ENCODE measurements at places on chromosomes 1 and 21.

DNA sequence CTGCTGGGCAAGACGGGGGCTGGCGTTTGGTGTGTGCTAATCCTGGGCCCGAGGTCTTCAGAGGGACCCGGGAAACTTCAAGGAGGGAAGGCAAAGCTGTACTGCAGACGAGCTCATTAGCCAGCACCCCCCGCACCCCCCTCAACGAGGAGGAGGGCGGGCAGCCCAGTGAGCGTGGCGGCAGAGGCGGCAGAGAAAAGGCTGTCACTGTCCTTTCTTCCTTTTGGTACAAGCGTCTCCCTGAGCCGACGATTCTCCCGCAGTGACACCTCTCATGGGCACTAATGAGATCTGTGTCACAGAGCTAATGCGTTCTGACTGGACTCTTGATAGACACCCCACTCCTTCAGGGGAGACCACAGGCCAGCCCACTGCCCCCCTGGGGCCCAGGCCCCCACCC lies 29.5 kb downstream of the DMAP1 start:
- DNase-seq, result no peak

DNA sequence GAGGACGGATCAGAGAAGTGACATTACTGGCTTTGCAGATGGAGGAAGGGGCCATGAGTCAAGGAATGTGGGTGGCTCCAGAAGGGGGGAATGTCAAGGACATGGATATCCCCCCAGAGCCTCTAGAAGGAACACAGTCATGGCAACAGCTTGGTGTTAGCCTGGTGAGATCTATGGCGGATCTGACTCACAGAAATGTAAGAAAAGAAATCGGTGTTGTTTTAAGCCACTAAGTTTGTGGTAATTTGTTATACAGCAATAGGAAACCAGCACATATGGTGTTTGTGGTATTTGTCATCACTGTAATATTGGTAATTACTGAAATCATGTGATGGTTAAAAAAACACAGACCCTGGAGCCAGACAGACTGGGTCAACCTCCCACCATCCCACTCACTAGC lies 236.2 kb downstream of the SETD4 start:
- DNase-seq, result no peak

- DNase-seq, result no peak
These were observed 396.7 kb upstream of the DAB1 start for GRCh38 chr1:57820356-57821095.

- no peak for DNase-seq
These were observed 2.6 kb upstream of the CFAP45 start for GRCh38 chr1:159902541-159902940.

GRCh38 chr1:10220200-10220599 lies 9.8 kb downstream of the KIF1B start:
- DNase-seq, result no peak

DNA sequence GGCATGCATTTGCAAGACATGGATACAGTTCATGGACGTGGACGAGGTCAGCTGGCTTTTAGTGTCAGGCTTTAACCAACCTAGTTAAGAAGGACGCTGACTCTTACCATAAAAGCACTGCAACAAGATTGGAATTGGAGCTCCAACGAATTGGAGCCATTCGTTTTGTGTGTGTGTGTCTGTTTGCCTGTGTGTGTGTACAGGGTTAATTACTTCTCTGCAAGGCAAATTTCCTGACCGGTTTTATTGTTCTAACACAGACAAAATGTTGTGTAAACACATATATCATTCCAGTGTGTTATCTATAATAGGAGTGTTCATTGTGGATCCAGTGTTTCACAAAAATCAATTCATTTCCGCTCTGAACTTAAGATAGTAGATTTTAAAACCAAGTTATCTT lies 7.9 kb downstream of the ITSN1 start:
- no peak for DNase-seq

- no peak for DNase-seq
These were observed 37.0 kb downstream of the ZBTB8B start for GRCh38 chr1:32501865-32502264.

GRCh38 chr1:33608825-33609400 lies 136.5 kb downstream of the ZSCAN20 start:
- no peak for DNase-seq

- no peak for DNase-seq
These were observed 444.2 kb downstream of the SETD4 start for GRCh38 chr21:35616090-35616489.

- no peak for DNase-seq
These were observed 410.7 kb downstream of the DSCAM start for GRCh38 chr21:40436261-40436660.

DNA sequence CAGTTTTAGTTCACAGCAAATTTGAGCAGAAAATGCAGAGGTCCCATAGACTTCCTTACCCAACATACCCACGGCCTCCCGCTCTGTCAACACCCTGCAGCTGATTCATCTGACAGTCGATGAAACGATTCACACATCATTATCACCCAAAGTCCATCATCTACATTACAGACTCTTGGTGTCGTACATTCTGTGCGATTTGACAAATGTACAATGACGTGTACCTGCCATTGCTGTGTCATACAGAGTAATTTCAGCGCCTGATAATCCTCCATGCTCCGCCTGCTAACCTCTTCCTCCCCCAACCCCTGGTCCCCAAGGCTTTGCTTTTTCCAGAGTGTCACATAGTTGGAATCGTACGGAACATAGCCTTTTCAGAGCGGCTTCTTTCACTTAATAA lies 94.7 kb upstream of the SLC25A33 start:
- DNase-seq, result no peak

DNA sequence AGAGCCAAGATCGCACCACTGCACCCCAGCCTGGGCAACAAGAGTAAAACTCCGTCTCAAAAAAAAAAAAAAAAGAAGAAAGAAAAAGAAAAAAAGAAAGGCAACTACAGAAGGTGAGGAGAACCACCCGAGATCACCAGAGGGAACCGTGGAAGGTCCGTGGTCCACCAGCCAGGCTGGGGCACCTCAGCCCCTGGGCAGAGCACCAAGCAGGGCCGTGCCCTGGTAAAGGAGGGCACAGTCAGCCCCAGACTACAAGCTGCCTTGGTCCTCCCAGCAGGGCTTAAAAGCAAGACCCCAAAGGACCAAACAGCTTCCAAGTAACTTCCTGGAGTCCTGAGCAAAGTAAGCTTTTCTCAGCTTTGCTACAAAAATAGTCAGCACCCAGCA lies 8.8 kb upstream of the SAMD11 start:
- no peak for DNase-seq

DNA sequence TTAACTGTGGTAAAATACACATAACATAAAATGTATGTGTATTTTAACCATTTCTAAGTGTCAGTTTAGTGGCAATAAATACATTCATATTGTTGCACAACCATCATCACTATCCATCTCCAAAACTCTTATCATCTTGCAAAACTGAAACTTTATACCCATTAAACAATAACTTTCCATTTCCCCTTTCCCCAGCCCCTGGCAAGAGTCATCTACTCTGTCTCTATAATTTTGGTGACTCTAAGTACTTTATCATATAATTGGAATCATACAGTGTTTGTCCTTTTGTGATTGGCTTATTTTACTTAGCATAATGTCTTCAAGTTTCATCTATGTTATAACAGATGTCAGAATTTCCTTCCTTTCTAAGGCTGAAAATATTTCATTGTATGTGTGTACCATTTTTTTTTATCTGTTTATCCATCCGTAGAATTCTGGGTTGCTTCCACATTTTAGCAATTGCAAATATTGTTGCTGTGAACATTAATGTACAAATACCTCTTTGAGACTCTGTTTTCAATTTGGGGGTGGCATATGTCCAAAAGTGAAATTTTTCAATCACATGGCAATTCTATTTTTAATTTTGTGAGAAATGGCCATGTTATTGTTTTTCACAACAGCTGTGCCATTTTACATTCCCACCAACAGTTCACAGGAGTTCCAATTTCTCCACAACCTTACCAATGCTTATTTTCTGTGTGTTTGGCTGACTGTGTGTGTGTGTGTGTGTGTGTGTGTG lies 153.9 kb upstream of the GORAB start:
- DNase-seq, result no peak

GRCh38 chr1:105072850-105073249 lies 1323.2 kb downstream of the AMY1C start:
- no peak for DNase-seq

GRCh38 chr1:46110521-46110920 lies 21.9 kb downstream of the PIK3R3 start:
- no peak for DNase-seq

GRCh38 chr1:111720977-111721786 lies 18.0 kb downstream of the INKA2 start:
- DNase-seq, result no peak

DNA sequence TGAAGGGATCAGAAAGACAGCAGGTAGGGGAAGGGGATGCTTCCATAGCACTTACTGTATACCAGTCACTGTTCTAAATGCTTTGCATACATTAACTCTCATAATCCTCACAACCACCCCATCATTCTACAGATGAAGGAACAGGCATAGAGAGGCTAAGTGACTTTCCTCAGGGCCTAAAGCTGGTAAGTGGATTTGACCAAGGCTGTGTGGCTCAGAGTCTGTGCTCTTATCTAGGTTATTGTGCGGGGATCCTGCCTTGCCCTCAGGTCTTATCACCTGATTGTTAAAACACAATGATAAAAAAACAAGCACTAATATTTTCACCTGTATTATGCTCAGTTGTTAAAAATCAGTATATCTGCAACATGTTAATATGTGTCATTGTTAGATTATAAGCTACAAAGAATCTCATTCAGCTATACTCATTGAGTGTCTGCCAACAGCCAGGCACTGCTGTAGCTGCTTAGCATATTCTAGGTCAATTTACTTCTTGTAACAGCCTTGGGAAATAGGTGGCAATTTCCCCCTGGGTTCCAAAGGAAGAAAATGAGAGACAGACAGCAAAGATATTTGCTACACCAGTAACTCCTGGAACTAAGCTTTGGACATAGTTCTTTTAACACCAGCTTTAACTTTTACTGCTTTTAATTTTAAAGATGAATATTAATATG lies 38.6 kb upstream of the RBM15 start:
- no peak for DNase-seq

- no peak for DNase-seq
These were observed 987.7 kb downstream of the TTLL7 start for GRCh38 chr1:83011265-83011664.

DNA sequence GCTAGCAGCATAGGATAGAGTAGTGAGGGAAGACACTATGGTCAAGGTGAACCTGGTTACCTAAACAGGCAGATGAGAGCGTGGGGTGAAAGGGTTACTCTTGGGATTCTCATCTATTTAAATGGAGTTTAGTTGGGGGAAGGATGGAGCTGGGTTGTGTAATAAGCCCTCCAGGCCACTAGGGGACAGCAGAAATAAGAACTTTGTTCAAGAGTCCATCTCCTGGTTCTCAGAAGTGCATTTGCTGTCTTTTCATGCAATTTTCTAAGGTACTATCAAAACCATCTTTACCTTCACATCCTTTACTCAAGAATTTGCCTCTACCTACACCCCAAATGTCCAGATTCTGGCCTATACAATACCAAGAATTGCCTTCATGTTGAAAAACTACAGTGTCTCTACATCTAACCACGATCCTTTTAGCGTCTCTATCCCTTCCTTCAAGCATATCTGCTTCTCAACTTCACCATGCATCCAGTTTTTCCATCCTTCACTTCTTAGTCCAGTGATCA lies 28.0 kb downstream of the SLAMF1 start:
- DNase-seq, result no peak

- DNase-seq, result no peak
These were observed 63.7 kb upstream of the WNT4 start for GRCh38 chr1:22206551-22207125.

DNA sequence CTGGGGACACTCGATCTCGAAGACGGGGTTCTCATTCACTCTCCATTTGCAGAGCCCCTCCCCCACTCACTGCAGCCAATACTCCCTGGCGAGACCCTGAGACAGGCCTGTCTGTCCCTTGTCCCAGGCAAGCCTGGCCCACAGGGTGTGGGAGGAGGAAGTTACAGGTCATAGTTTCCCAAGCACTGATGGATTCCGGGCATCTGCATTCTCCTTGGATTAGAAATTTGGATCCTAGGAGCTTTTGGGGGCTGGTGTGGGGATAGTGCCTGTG lies 11.3 kb downstream of the WNT3A start:
- no peak for DNase-seq

DNA sequence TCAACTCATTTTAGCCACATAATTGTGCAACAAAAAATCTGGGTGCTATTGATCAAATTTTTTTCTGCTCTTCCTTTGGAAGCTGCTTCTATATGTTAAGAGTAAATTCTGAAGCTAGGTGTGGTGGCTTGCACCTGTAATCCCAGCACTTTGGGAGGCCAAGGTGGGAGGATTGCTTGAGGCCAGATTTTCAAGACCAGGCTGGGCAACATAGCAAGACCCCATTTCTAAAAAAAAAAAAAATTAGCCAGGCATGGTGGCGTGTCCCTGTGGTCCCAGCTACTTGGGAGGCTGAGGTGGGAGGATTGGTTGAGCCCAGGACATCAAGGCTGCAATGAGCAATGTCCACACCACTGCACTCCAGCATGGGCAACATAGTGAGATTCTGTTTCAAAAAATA lies 24.3 kb upstream of the RSBN1 start:
- no peak for DNase-seq

DNA sequence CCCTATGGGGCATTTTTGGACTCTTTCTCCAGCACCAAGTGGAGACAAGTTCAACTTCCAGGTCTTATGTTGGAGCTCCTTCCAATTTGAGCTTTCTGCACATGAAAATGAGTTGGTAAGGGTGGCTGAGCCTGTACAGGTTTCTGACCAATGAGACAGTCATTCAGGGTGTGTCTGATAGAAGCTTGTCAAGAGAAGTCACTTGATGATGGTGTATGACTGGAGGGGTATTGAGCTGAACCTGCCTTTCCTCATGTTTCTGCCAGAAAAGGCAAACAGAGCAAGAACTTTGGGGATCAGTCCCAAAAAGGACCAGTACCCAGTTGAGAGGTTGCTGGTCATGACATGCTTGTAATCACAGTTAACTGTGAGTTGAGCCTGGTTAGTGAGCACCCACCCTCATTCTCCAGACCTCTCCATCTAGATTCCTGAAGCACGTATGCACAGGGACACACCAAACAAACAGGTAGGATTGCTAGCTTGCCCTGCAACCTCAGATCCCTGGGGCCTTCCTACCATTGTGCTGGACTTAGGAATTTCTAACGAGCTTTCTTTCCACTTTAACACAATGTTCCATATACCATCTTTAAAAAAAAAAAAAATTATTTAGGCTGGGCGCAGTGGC lies 26.6 kb downstream of the FAM89A start:
- no peak for DNase-seq

- DNase-seq, result no peak
These were observed 92.8 kb downstream of the INTS7 start for GRCh38 chr1:211942583-211942982.

GRCh38 chr21:31354604-31355443 lies 10.8 kb upstream of the TIAM1 start:
- peak; percentile 50 for DNase-seq

Data from activated CD8-positive, alpha-beta memory T cell treated with anti-CD3 and anti-CD28 coated beads for 48 hours (primary cell).